Muscle of leg (tissue), 16 donors: ENCODE measurements at places on chromosomes 4 and X. TPM values are rescaled to one million over a fixed set of nuclear protein-coding genes. Genes with fewer than 3 reads are reported as not detected.

GRCh38 chr4:147786031-147786430 is 54.1 kb downstream of the ARHGAP10 start:
- peak; percentile 84 for DNase-seq

GRCh38 chr4:116016201-116016600 is 902.8 kb upstream of the NDST4 start:
- DNase-seq: no peak

DNA sequence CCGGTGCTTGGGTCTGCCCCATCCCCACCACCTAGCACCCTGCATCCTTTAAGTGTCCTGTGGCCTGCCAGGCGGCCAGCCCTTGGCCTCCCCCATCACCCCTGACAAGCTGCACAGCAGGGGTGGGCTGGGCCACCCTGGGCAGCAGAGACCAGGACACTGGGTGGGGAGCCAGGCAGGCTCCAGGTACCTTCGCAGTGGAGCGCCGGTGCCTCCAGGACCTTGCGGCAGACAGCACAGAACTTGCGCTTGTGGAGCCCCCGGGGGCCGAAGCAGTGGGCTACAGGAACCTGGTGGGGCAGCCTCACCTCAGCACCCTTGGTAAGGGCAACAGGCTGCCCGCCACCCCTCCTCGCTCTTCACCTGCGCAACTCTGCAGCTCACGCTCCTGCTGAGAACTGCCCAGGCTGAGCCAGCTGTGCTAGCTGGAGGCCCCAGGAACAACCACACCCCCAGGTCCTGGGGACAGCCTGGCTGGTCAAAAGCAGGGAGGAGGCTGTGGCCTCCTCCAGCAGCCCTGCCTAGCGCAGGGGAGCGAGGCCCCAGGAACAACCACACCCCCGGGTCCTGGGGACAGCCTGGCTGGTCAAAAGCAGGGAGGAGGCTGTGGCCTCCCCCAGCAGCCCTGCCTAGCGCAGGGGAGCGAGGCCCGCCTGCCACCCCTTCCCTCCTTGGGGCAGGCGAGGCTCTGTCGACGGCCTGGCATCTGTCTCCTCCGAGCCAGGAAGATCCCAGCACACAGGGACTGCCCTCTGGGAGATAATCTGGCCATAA is 4.6 kb downstream of the DGKQ start:
- no peak for DNase-seq

- no peak for DNase-seq
Measured at GRCh38 chr4:39526765-39527295, 409 bp downstream of the UGDH start.

DNA sequence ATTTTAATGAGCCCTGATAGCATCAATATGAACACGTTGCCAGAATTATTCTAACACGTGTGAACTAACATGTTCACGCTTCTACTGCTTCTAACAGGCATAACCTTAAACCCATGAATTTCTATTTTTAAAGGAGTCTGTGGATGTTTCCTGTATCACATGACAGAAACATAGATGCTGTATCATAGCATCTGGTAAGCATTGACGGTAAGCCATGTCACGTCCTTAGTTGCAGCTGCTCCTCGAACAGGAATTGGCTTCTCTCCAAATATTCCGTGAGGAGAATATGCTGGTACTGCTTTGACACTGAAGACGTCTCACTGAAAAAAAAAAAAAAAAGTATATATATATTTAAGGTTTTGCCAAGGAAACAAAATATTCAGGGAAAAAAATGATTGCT is 105.1 kb upstream of the MXRA5 start:
- DNase-seq: peak; percentile 91

DNA sequence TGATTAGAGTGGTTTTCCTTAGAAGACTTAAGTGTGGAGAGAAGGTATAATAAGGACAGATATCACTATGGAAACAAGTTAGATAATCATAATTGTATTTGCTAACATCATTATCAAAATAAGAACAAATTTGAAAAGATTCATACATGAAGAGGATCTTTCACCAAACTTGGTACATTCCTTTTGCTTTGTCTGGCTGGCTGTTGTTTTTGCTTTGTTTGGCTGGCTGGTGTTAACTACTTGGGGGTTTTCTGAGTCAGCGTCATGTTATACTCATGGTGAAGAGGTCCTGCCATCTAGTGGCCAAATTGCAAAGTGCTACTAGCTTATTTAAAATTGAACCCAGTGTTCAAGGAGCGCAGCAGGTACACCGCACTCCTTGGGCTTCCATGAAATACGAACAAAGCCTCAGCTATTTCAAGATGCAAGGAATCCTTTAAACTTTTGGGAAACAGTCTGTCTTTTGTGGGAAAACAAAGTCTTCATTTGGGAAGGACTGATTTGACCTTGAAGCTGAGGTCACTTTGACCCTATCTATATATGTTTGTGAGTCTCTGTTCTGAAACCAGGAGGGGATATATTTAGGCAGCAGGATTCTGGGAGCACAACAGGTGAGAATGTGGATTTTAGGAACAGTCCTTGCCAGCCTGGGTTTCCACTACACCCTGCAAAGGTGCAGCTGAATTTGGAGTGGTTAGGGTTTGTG is 129.7 kb downstream of the PLS3 start:
- peak; percentile 89 for DNase-seq

- no peak for DNase-seq
Measured at GRCh38 chr4:3756343-3757059, 9.7 kb upstream of the ADRA2C start.

GRCh38 chr4:40056716-40057585 is at the start of gene N4BP2:
Gene N4BP2, plus strand, starts transcription at chr4:40056850. Its CDS starts 40,491 bp downstream, at chr4:40097341.
- peak; percentile 95 for DNase-seq

- DNase-seq: peak; percentile 92
Measured at GRCh38 chr4:54228056-54228527, 1.0 kb upstream of the PDGFRA start.

- DNase-seq: no peak
Measured at GRCh38 chr4:53050361-53050774, 188.3 kb downstream of the RASL11B start.

- DNase-seq: no peak
Measured at GRCh38 chr4:95603393-95603792, 54.6 kb upstream of the UNC5C start.

DNA sequence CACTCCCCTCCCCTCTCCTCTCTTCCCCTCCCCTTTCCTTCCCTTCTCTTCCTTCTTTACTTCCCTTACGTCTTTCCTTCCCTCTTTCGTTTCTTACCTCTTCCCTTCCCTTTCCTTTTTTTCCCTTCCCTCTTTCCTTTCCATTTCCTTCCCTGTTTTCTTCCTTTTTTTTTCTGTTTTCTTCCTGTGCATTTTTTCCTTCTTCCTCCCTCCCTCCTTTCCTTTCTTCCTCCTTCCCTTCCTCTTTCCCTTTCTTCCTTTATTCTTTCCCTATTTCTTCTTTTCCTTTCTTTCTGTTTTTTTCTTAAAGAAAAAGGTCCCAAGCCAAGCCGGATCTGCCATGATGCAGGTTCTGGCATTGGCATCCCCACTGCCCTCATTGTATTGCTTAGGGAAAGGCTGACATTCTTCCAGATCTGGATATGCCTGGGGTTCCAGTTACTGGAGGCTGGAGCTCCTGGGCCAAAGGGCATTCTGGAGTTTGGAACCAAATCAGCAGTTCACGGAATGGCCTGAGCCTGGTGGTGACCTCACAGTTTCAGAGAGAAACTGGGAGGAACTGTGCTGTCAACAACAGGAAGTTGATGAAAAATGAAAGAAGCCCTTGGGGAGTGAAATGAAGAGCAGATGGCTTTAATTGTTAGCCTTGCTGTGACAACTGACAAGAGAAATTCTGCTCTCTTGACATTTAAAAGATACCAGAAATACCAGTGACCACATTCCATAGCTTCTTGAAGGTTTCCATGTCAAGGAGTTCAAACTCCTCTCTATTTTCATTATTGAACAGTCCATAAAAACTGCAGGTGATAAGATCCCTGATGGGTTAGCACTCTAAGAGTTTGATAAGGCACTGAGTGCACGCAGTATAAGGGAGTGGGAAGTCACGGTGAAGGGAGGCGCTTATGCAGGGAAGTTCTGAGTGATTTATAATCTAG is 622.1 kb downstream of the SPRY1 start:
- DNase-seq: peak; percentile 86

DNA sequence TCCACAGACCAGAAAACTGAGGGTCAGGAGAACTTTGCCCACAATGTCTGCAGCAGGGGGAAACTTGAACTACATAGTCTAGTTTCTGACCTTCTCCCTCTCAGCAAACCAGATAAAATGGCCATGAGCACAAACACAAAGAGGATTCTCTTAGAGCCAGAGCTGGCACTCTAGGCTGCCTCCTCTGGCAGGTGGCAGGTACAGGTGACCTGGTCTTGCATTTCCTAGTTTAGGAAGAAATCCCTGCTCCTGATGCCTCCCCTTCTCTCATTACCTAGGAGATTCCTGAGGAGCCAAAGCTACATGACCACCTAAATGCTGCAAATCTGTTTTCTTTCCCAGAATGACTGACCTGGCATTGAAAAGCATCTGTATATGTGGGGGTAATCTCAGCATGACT is 45.1 kb downstream of the ARHGEF9 start:
- DNase-seq: no peak

GRCh38 chrX:103398421-103398864 is 22.1 kb downstream of the BEX3 start:
- no peak for DNase-seq

DNA sequence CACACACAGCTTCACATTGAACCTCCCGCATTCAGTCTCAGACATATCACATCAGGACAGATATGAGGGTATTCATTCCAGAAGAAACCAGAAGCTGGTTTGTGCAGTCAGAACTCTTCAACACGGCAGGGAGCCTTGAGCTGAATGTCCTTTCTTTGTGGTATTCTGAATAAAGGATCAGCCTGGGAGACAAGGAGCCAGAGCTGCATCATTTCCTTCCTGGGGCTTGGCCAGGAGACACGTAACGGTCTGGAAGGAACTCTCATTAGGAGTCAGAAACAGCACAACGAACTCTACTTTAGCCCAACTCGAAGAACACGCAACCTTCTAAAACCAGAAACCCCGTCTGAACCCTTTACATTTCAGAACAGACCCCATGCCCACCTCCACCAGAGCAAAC is 46.4 kb downstream of the KDR start:
- DNase-seq: peak; percentile 89

DNA sequence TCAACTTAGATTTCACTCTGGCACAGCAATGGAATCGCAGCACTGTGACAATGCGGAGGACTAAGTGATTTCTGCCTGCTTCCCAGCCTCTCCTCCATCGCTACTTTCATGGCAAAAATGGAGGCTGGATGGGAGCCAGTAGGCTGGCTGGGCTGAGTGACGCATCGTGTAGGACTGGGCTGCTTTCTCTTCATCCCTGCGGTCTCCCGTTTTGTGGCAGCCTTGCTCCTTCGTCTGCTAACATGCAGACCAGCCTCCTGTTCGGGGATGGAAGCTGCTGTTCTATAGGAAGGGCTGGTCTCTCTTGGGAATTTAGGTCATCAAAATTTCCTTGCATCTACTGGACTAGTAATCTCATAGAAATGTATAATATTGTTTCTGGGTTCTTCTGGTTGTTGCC is 15.8 kb upstream of the RGS12 start:
- no peak for DNase-seq

DNA sequence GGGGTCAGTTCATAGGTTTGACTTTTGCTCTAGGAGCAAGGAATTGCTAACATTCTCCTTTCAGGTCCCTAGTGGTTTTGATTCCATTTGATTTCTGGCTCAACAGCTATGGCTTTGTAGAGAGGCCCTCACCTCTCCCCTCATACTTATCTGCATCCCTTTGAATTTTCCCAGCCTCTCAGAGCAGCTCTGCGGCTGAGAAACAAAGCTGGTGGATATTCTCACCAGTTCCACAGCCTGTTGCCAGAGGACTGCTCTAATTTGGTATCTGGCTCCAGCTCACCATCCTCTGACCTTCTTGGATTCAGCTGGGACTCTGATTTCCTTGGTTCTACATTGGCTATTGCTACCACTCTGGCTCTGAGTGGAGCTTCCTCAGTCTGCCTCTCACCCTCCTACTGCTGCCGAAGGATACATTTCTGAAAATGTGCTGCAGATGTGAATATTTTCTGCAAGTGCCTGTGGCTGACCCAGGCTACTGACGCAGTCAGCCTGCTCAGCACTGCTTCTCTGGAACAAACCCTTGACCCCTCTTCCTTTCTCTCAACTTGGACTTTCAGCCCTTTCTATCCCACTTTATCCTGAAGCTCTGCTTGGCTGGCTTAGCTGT is 110.9 kb upstream of the ENPEP start:
- DNase-seq: peak; percentile 82

DNA sequence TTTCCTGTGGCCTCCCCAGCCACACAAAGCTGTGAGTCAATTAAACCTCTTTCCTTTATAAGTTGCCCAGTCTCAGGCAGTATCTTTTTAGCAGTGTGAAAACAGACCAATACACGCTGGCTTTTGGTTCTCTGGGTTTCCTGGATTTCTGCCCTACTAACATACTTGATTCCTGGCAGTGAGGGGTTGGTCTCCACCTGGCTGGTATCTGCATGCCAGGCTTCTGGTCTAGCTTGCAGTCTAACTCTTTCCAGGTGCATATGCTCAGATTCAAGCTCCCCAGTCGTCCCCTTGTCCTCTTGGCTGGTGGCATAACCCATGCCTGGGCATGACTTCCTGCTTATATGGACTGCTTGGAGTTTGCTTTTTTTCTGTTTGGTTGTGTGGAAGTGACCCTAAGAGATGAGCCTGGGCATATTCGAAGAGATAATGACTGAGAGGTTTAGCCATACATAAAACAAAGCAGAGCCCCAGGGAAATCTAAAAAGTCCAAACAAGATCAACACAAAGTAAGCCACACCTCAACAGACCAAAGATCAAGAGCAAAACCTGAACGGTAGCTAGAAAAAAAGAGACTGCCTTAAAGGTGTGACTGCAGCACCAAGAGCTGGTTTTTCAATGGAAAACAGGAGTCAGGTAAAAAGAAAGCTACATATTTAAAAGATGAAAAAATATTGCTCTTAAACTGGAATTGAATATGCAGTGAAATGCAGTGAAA is 102.1 kb upstream of the STS start:
- no peak for DNase-seq

- DNase-seq: peak; percentile 92
Measured at GRCh38 chrX:37349221-37350033, at the start of gene PRRG1. Gene PRRG1, plus strand, starts transcription at chrX:37349364. Its CDS starts 56,886 bp downstream, at chrX:37406250.

DNA sequence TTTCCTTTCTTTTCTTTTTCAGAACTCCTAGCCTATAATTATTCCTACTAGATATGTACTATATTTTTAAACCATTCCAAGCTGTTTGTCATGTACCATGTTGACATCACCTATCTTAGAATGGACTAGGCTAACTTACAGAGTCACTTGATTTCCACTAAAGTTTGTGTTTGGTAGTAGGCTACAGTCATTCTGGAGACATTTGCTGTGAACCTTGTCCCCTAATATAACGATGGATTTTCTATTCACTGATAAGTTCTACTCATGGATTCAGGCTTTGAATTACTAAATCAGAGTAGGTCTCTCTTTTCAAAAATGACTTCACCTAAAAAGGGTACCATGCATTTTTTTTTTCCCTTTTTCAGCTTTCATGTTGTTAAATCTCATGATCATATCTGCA is 93.4 kb downstream of the PHEX start:
- no peak for DNase-seq

Gene NIPAL1
- polyA plus RNA-seq: 1.5 TPM

Gene BBS12
- polyA plus RNA-seq: 3.5 TPM

Gene HPGDS
- polyA plus RNA-seq: 9.3 TPM

Gene GRIA2
- 7.1 TPM for polyA plus RNA-seq

Gene MAGIX
- 2.0 TPM for polyA plus RNA-seq

Gene AFM
- not detected for polyA plus RNA-seq

Gene PCDH7
- polyA plus RNA-seq: 22.9 TPM

Gene HPGD
- polyA plus RNA-seq: 3.7 TPM

Gene CLDN2
- 0.48 TPM for polyA plus RNA-seq

Gene PCDH18
- polyA plus RNA-seq: 35.7 TPM

Gene TAF7L
- polyA plus RNA-seq: 0.30 TPM

Gene SSX4B
- not detected for polyA plus RNA-seq
